ENCODE measurements at places on chromosomes 6 and 20. TPM values are rescaled to one million over a fixed set of nuclear protein-coding genes. Genes with fewer than 3 reads are reported as not detected.

- H3K27ac ChIP-seq, result no peak overlapping the region
- peaks cover 21% of the 10 kb centered on the region for H3K4me1 ChIP-seq
- peaks cover 32% of the 10 kb centered on the region for H3K36me3 ChIP-seq
- H3K27me3 ChIP-seq, result no peaks in the 10 kb centered on the region
Observed at GRCh38 chr6:88815491-88815890, 147.9 kb downstream of the RNGTT start.

Gene TAP1
- 337 TPM for total RNA-seq

DNA sequence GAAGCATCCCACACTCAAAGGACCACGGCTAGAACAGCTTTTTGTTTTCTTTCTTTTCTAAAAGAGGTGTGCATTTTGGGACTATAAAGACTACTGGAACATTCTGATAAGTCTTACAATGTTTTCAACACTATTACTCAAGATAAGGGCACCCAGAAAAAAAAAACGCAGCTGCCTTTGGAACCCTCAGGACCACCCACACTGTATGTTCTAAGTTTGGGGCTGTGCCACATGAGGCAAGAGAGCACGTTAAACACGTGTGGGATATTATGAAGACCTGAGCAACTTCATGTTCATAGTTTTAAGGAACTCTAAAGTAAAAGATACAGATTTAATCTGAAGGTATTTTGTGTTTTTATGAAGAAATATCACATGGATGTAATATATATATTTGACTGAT lies 204.6 kb downstream of the FOXC1 start:
- DNase-seq, result no peak
- no peak overlapping the region for H3K4me3 ChIP-seq
- H3K4me1 ChIP-seq, result peaks cover 5% of the 10 kb centered on the region
- peaks cover 6% of the 10 kb centered on the region for H3K36me3 ChIP-seq
- no peak overlapping the region for H3K27ac ChIP-seq

- peak overlapping the region; percentile 71 for H3K4me3 ChIP-seq
- peaks cover 41% of the 10 kb centered on the region for H3K36me3 ChIP-seq
- no peak for DNase-seq
- H3K4me1 ChIP-seq, result peaks cover 51% of the 10 kb centered on the region
- H3K27ac ChIP-seq, result peak overlapping the region; percentile 90
Observed at GRCh38 chr6:13681305-13682061, 30.2 kb downstream of the RANBP9 start.

Gene HSPA12B
- total RNA-seq, result not detected
